G401 (cell line): ENCODE measurements at places on chromosomes 1 and 21. TPM values are rescaled to one million over a fixed set of nuclear protein-coding genes. Genes with fewer than 3 reads are reported as not detected.

The APOBEC4 gene
- not detected in 2 replicates for total RNA-seq

The LRIF1 gene
- total RNA-seq, result 23.0 and 50.7 TPM in 2 replicates

GRCh38 chr1:111491070-111491469 lies 12.4 kb downstream of the ADORA3 start:
- no peak for DNase-seq

DNA sequence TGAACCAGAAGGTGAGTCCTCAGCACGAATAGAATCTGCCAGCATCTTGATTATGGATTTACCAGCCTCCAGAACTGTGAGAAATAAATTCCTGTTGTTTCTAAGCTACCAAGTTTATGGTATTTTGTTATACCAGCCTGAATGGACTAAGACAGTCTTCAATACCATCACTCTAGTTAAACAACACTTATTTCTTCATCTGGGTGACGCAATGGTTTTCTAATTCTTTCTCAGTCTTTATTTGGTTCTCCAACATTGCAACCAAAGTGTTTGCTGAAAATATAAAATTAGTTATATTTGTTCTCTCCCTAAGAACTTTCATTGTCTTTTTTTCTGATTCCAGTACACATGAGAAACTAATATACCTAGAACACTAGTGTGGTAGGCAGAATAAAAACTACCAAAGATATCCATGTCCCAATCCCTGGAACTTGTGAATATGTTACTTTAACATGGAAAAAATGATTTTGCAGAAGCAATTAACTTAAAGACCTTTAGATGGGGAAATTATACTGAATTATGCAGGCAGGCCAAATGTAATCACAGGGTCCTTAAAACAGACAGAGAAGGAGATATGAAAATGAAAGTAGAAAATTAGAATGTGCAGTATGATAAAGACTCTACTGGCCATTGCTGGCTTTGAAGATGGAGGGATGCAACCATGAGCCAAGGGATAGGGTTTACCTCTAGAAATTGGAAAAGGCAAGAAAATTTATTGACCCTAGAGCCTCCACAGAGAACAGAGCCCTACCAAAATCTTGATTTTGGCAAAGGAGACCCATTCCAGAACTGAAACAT lies 1115.1 kb downstream of the PLA2G4A start:
- no peak for DNase-seq

GRCh38 chr1:40050863-40051262 lies 10.3 kb downstream of the CAP1 start:
- no peak for DNase-seq

- DNase-seq, result peak; percentile 40
Measured at GRCh38 chr1:50023292-50024159, at the start of gene AGBL4. Gene AGBL4 (minus strand): TSS chr1:50023954.
